ENCODE measurements at places on chromosomes 4 and X. TPM values are rescaled to one million over a fixed set of nuclear protein-coding genes. Genes with fewer than 3 reads are reported as not detected.

- no peak for DNase-seq
Observed at GRCh38 chrX:121570072-121570841, 522.8 kb downstream of the GLUD2 start.

- no peak for DNase-seq
Observed at GRCh38 chrX:54007682-54008081, 36.6 kb downstream of the PHF8 start.

GRCh38 chrX:3271183-3271833 is 75.1 kb downstream of the MXRA5 start:
- DNase-seq: no peak

GRCh38 chr4:8289151-8289750 is 19.7 kb downstream of the HTRA3 start:
- DNase-seq: no peak

DNA sequence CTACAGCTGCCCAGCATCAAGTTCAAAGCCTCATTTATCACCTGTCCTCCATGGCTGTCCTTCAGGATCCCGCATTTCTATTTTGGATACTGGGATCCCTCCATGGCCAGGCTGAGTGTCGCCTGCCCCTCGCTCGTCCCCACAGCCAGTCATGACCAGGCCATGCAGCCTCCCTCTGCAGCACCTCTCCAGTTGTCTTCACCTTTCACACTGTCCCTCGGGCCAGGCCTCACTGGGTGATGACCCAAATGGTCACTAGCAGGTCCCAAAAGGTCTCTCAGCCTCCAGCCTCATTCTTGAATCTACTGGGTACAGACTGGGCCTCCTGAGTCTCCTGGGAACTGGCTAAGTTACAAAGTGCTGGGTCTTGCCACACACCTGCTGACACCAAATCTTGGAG is 48.7 kb upstream of the HELT start:
- no peak for DNase-seq

The RPS6KA6 gene
- total RNA-seq: not detected

The TMPRSS11A gene
- not detected for total RNA-seq
